ENCODE measurements at places on chromosomes 11 and 22.

- no peak for DNase-seq
These were observed 29.5 kb upstream of the IGSF9B start for GRCh38 chr11:133985981-133986944.

DNA sequence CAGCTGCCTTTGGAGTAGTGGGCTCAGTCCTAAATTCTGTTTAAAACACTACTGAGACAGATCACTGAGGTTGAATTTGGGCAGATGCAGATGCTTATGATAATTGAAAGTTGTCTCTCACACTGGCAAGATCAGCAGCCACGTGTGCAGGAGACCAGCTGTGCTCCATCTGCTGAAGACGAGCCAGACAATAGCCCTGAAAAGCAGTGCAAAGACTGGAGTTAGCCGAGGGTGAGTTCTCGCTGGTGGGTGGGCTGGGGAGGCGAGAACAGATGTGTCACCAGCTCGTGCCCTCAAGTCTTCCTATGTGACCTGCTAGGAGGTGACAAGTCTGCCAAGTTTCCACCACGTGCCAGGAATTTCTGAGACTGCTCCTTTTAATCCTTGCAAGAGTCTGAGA lies 661.3 kb upstream of the B3GAT1 start:
- no peak for DNase-seq

GRCh38 chr11:1667906-1668305 lies 29.1 kb upstream of the KRTAP5-6 start:
- no peak for DNase-seq

DNA sequence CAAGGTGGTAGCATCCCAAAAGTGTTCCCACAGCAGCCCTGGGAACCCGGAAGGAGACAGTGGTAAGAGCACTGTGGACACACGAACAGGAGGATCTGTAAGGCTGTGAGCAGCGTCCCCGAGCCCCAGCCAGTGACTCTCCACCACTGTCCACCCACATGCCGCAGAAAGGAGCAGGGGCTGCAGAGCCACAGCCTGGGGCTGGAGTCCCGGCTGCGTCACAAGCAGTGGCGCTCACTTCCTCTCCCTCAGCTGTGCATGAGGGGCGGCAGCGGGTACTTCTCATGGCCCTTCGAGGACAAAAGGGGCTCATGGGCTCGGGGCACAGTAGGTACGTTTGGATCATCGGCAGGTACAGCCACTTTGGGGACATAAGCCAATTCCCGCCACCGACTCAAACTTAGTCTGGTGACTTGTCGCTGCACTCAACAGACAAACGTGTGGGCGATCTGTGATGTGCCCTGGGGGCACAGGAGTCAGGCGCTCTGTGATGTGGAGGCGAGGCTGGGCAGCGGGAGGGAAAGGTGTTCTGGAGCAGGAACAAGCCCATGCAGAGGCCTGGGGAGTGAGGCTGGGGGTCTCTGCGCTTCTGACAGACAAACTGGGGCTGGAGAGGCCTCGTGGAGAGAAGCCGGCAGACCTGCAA lies 68.5 kb downstream of the SCUBE1 start:
- DNase-seq = no peak

GRCh38 chr11:65506772-65507505 lies 8.1 kb downstream of the MALAT1 start:
- peak; percentile 80 for DNase-seq

DNA sequence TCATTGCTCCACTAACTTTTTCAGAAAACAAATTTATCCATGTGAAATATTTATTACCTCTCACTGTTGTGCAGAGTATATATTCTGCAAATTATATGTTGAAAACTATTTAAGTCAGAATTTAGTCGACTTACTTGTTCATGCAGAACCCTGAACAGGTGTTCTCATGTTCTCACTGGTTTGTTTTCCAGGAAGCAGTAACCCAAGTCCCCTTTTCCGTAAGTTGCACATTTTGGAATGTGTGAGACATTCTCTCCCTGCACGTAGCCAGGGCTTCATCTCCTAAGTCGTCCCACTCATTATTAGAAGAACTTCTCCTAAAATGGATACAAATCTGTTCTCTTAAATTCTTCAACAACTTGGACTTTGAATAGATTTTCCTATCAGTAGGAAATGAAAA lies 524.9 kb downstream of the CNTN5 start:
- no peak for DNase-seq

GRCh38 chr11:75105462-75105925 lies 8.8 kb upstream of the OR2AT4 start:
- no peak for DNase-seq

DNA sequence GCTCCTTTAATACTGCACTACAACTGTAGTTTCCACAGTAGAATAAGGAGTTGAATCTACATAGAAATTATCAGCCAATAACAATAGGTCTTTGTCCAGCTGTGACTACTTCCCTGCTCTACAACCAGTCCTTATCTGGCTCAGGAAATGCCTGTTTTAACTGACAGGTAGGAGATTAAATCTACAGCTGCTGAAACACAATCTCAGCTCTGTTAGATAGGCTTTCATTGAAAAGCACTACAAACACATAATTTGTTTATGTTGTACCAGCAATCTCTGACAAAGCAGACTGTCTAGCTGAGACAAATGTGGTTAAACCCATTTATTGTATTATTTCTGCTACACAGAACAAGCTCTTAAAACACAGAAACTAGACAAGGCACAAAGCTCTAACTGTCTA lies 230.0 kb downstream of the SOX6 start:
- DNase-seq = no peak

DNA sequence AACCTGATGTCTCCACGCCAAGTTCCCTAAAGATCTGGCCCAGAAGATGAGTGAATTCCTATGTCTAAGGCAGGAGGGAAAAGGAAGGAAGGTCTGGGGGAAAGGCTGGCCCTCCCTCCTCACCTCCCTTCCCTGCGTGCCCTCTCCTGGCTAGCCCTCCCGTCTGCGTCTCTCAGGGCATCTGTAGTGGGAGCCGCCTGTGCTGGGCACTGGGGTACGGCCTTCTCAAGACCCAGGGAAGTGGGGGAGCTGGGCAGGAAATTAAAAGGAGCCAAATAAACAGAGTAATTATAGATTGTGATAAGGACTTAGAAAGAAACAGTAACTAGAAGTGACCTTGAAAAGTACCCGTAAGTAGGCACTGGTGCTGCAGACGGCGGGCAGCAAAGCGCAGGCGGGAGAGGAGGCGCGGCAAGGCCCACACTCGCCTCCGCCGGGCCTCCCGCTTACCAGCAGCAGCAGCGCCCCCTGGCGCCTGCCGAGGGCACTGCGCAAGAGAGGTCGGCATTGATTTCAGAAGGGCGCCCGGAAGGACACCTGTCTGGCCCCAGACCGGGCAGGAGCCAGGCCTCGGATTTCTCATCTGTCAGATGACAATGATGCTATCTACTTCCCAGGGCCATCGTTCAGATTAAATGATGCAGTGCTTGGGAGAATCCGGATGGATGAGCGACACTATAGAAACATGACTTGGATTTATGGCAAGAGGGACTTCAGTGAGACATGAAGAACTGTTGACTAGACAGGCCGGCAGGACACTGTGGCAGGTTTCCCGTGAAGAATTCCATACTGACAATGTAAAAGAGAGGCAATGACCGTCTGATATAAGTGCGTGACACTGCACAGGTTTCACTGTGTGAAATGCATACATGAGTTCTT lies 7.3 kb downstream of the KCNJ1 start:
- peak; percentile 77 for DNase-seq

Data from CD4-positive, alpha-beta T cell treated with Interleukin-12 subunit alpha and Interleukin-12 subunit beta, for 1 hour (primary cell).